Stimulated activated CD8-positive, alpha-beta memory T cell treated with anti-CD3 and anti-CD28 coated beads, Interleukin-4, amount 100 ng/mL, for 4 hours (primary cell): ENCODE measurements at places on chromosomes 3 and 15.

DNA sequence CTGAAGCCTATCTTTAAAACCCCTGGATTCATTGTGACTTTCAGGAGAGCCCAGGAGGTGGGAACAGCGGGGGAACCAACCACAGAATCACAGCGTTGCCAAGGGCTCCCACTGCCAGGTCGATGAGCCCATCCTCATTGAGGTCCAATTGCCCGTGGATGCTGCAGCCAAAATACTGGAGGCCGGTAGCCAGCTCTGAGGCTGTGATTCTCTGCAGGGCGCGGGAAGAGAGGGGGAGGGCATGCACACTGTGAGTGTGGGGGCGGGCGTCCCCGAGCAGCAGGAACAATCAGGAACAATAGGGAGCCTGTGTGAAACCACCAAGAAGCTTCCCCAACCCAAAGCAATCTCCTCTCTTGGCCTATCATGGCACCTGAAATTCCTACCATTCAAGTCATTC is 53.4 kb downstream of the FEM1B start:
- no peak for DNase-seq

- no peak for DNase-seq
These were observed 286.5 kb downstream of the SQOR start for GRCh38 chr15:45921376-45921775.

DNA sequence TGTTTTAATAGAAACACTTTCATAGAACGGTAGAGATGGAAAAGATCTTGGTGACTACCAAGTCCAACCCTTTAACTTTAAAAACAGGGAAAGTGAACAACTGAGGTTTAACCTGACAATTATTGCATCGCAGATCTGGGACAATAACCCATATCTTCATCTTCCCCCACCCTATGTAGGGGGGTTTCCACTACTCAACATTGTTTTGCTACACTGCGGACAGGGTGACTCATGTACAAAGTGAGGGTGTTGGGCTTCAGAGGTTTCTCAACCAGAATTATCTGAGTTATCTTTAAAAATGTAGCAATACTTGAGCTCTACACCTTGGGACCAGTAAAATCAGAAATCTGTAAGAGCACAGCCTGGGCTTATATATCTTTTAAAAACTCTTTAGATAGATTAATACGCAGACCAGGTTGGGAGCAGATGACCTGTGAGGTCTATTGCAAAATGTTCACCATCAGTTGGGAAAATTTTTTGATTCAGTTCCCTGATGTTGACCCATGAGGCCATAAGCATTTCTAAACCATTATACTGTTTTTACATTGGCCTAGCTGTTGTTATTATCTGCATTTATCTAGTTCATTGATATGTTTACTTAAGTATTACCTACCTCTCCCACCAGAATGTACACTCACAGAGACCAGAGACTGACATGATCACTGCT is 103.6 kb upstream of the ICE2 start:
- DNase-seq = no peak

DNA sequence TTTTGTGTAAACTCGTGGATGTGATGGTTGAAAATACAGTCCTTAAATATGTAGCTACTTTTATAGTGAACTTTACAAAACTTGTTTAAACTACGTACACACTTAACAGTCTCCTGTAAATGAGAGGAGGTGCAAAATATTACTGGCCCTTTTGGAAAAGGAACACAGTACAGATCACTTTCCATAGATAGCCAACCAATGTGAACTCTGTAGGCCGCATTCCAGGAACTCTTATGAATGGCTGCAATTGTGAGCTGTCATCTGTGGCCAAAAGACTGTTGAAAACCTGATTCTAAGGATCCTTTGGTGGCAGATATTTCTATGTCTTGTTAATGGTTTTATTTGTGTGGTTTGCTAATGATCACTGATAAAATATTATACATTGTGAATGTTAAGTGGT is 6.2 kb downstream of the TSC22D2 start:
- no peak for DNase-seq

DNA sequence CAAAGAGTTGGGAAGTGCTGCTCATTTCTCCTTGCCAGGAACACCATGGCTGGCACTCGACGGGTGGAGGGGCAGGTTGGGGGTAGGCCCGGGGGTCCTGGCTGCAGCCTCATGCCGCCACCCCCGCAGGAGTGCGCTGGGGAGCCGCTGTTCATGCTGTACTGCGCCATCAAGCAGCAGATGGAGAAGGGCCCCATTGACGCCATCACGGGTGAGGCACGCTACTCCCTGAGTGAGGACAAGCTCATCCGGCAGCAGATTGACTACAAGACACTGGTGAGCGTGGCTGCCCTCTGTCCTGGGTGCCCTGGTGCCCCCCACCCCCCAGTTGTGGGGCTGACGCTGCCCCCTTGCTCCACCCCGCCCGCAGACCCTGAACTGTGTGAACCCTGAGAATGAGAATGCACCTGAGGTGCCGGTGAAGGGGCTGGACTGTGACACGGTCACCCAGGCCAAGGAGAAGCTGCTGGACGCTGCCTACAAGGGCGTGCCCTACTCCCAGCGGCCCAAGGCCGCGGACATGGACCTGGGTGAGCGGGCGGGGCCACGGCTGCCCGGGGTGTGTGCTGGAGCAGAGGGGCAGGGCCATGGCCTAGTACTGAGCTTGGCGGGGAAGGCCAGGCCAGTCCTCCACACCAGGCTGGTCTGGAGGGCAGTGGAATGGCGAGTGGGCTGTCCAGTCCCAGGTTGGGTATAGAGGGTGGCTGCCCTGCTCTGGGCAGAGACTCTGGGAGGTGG is 45.1 kb downstream of the PLXNA1 start:
- no peak for DNase-seq

GRCh38 chr3:71057526-71057894 is 526.0 kb downstream of the FOXP1 start:
- DNase-seq = no peak

GRCh38 chr3:180073561-180073960 is 36.8 kb upstream of the PEX5L start:
- no peak for DNase-seq

GRCh38 chr3:16504242-16504641 is 9.3 kb downstream of the RFTN1 start:
- DNase-seq = no peak

DNA sequence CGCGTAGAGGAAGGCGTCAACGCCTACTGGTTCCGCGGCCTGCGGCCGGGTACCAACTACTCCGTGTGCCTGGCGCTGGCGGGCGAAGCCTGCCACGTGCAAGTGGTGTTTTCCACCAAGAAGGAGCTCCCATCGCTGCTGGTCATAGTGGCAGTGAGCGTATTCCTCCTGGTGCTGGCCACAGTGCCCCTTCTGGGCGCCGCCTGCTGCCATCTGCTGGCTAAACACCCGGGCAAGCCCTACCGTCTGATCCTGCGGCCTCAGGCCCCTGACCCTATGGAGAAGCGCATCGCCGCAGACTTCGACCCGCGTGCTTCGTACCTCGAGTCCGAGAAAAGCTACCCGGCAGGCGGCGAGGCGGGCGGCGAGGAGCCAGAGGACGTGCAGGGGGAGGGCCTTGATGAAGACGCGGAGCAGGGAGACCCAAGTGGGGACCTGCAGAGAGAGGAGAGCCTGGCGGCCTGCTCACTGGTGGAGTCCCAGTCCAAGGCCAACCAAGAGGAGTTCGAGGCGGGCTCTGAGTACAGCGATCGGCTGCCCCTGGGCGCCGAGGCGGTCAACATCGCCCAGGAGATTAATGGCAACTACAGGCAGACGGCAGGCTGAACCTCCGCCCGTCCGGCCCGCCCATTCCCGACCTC is 4.1 kb downstream of the ISLR2 start:
- no peak for DNase-seq

DNA sequence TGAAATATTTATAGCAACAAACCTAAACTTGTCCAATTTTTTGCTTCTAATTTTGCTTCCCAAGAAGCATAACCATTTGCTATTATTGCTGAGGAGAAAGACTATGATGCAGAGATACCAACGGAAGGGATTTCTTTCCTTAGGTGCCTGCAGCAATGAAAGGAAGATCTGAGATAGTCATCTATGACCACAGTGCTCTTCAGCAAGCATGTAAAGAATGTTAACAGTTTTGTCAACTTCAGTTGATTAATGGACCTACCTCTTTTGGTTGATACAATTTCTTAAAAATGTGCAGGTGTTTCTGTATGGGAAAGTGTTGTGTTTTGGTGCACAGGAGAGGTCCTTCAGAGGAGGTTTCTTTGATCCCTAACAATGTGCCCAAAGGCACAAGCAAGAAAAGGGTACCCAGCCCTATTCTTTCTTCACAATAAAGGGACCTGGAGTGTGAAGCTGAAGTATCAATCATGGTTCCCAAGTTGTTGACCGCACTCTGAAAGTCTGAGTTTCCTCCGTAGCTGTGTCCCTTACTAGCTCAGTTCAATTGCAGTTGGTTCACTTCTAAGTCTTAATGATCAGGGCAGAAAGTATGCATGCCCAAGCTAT is 307.7 kb upstream of the KCNH8 start:
- DNase-seq = no peak

DNA sequence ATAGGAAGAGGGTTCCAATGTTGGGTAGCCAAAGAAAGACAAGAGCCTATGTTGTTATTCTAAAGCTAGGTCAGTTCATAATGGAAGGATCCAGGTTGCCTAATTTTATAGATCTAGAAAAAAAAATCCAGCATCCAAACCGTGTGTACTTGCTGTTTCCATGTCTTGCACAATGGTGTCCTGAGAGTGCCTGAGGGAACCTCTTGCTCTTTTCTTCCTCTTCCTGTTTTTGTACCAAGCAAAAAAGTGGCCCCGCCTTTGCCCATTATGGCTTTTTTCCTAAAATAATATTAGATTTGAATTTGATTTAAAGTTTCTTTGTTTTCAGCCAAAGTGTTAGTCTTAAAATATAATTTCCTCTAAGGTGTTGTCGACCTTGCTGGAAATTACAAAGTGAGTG is 224.4 kb downstream of the RYR3 start:
- DNase-seq = no peak

DNA sequence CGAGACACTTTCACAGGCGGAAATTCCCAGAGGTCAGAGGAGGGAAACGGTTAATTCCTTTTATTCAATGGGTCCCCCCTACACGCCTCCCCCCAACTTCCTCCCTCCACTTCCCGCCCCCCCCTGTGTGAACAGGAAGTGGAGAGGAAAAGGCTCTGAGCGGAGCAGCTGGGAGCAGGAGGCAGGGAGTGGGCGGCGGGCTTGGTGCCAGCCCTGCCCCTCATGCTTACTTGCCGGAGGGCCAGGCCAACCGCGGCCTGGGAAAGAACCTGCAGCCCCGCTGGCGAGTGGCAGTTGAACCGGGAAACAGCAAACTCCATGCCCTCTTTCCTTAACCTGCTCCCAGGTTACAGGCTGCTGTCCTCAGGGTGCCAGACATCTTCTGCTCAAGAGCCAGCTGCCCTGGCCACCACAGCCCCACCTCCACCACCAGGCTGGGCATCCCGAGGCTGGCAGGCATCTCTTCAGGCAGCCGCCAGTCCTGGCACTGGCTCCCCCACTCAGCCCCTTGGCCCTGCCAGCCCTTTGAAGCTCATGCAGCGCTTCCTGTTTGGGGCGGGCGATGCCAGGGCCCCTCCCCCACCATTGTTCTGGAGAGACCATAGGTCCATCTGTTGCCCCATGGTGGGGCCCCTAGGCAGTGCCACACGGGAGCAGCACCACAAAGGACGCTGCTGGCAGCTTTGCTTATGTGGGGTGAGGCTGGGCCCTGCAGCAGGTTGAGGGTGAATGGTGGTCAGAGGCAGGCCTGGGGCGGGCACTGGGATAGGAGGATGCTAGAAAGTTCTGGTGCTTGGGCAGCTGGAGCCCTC is 12.9 kb downstream of the VPS18 start:
- DNase-seq = no peak
